Central memory CD8-positive, alpha-beta T cell (primary cell): ENCODE measurements at places on chromosomes 3 and 15.

DNA sequence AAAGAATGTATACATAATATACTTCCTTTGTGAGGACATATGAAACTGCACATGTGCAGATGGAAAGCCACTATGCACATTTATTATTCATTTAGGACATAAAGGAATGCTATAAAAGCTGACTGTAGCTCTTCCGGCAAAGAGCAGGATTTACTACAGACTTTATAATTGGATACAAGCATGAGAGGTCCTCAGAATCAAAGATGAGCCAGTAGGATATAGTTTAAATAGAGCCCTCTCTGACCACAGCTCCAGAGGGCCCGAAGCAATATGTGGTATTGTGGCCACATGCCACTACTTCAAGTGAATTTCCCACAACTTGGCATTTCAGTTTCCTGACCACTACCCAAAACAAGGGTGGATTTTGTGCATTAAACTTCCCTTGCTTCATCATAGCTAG lies 140.9 kb downstream of the ATP8B4 start:
- no peak for DNase-seq

DNA sequence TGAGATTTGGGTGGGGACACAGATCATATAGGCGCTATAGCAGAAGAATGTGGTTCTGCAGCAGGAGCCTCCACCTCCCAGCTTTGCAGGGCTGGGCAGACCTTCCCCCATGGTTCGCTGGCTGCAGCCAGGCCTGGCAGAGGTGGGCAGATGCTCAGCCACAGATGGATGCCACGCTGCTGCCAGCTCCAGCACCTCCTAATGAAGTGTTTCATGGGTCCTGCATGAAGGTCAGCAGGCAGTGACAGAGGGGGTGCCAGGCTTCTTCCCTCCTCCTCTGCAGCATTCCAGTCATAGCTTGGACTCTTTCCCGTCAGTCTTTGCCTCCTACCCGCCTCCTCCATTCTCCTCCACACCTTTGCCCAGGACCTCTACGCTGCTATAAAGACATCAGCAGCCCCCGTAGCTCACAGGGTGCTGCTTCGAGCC lies 85.9 kb downstream of the SLCO3A1 start:
- DNase-seq: no peak

DNA sequence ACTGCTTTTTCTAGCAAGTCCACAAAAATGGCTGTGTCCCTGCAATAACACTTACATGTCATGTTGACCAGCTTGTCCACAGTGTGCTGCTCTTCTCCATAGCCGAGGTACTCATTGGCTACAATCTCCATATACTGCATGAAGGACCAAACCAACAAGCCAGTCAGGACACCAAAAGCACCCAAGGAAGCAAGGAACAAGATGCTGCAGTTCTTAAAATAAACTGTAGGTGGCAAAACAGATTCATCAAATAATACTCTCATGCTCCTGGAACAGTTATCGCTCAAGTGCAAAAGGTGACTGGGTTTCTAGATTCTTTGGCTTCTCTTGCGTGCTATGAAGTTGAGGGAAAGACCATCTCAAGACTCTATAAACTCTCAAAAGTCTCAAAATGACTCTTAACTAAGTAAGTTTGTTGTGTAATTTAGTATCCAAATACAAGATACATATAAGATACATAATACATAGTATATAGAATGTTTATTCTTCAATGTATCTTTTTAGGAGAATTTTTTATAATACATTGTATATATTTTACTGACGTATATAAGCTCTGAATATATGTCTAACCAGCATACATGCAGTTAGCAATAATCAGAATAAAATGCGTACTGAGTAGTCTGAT lies 57.0 kb downstream of the NEK10 start:
- no peak for DNase-seq

GRCh38 chr3:45479621-45480035 lies 91.3 kb downstream of the LARS2 start:
- no peak for DNase-seq

GRCh38 chr3:59758672-59759071 lies 708.8 kb upstream of the CFAP20DC start:
- no peak for DNase-seq

GRCh38 chr3:62238003-62238402 lies 135.3 kb downstream of the FEZF2 start:
- DNase-seq: no peak

GRCh38 chr3:38640661-38641452 lies 8.6 kb downstream of the SCN5A start:
- DNase-seq: no peak

- no peak for DNase-seq
These were observed 888.2 kb downstream of the CADM2 start for GRCh38 chr3:85846940-85847339.

DNA sequence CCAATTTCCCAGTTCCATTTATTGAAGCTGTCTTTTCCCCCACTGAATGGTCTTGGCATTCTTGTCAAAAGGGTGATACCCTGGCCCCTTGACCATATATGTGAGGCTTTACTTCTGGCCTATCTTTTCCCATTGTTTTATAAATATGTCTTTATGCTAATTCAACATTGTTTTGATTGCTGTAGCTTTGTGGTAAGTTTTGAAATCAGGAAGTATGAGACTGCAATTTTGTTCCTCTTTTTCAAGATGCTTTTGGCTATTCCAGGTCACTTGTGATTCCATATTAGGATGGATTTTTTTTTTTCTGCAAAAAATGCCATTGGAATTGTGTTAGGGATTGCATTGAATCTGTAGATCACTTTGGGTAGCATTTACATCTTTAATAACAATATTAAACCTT lies 141.2 kb upstream of the MANF start:
- no peak for DNase-seq

DNA sequence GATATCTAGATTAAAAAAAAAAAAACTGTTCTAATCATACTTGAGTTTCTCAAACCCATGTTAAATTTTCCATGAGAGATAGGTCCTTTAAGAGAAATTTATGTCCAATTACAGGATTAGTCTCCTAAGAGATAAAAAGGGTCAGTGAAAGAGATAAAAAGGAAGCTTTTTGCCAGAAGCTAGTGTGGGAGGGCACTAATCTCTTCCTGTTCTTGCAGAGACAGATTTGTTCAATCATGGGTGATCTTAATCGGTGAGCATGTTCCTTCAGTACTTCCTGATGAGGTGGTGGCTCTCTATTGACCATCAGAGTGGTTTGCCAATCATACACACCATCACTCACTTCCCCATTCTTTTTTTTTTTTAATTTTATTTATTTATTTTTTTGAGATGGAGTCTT lies 16.9 kb upstream of the LPP start:
- DNase-seq: no peak

DNA sequence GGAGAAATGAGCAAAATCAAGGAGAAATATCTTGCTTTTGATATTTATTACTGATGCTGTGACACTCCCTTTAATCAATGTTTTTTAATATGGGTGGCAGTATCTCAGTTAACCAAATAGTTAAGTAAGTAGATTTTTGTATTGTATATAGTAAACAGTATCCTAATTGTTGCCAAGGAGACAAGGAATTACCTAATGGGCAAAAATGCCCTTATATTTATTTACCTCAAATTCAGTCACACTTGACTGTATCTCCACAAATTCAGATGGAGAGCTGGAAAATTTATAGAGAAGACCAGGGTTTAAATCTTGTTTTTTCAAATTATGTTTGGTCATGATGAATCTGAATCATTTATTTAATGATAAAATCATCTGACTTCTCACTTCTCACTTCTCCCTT lies 3.6 kb upstream of the CHD2 start:
- DNase-seq: no peak

- DNase-seq: peak; percentile 9
These were observed 32.4 kb upstream of the SLC6A11 start for GRCh38 chr3:10783360-10784351.

GRCh38 chr3:184198509-184198908 lies 12.5 kb downstream of the ABCF3 start:
- DNase-seq: no peak

DNA sequence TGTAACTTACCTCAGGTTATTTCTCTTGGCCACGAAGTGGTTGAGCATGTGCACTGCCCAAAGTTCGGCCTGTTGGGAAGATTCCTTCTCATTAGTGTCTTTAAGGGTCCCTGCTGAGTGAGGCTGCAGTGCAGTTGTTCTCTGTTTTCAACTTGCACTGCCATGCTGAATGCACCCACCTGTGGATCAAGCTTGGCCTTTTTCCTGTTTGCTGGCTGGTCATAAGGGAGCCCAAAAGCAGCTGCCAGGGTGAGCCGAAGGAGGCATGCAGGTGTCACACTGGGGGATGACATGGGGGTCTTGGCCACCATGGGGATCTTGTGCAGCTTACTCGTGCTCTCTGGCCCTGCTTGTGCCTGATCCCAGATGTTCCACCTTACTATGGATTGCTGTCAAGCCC lies 46.1 kb upstream of the RAF1 start:
- DNase-seq: no peak

GRCh38 chr15:65832549-65833364 lies 36.5 kb upstream of the RAB11A start:
- DNase-seq: peak; percentile 33

- no peak for DNase-seq
These were observed 16.8 kb downstream of the EXOSC7 start for GRCh38 chr3:44992555-44993470.

DNA sequence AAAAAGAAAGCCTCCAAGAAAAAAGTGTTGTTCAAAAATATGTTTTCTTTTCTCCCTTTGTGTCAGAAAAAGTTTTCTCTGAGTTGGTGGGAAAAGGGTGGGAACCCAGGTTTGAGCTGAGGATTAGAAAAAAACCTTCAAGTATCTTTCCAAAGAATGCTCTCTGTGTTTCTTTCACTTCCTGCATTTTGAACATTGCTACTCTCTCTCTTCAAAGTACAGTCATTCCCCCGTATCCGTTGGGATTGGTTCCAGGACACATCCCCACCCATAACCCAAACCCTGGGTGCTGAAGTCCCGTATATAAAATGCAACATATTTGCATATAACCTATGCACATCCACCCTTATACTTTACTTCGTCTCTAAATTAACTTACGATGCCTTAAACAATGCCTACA lies 139.6 kb downstream of the TMCO5A start:
- no peak for DNase-seq

GRCh38 chr3:140469491-140469890 lies 208.4 kb upstream of the TRIM42 start:
- no peak for DNase-seq

DNA sequence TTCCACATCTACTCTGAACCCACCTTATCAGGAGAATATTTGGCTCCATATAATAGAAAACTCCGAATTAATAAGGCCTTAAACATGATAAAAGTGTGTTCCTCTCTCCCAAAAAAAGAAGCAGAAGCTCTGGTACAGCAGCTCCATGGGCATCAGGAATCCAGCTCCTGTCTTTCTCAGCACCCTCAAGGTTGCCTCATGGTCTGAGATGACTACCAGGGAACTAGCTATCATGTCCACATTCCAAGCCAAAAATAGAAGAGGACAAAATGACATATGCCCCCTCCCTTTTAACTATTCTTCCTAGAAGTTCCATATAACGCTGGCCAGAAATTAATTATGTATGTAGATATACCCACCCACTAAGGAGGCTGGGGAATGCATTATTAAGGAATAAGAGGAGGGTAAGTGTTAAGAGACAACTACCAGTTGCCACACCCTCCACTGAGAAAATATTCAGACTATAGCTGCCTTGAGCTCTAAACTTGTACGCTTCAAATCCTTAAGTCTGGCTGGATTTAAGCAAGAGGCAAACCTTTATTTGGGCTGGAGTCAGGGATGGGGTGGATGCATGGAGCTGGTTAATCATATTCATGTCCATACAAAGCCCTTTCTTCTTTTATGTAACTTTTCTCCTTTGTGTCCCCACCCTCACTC lies 35.8 kb upstream of the CTDSPL start:
- no peak for DNase-seq

- DNase-seq: no peak
These were observed 140.5 kb downstream of the LRRK1 start for GRCh38 chr15:101059381-101060341.

GRCh38 chr3:154779571-154779970 lies 300.5 kb upstream of the MME start:
- no peak for DNase-seq

DNA sequence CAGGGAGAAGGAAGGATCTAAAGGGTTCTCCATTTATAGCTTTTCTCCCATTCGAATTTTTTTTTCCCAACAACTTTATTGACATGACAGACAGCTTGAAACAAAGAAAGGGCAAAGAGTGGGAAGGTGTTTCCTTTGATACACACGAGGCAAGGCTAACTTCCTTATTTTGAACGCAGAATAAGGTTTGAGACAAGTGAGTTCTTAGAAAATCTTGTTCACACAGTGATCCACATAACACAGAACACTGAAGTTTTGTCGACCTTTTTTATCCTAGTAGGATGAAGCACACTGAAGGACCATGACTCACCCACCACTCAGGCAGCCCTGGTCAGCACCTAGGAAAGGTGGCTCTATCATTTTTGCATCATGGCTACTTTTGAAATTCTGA lies 425.8 kb upstream of the MDFIC2 start:
- no peak for DNase-seq

- DNase-seq: no peak
These were observed 26.5 kb upstream of the UTS2B start for GRCh38 chr3:191356631-191357439.

DNA sequence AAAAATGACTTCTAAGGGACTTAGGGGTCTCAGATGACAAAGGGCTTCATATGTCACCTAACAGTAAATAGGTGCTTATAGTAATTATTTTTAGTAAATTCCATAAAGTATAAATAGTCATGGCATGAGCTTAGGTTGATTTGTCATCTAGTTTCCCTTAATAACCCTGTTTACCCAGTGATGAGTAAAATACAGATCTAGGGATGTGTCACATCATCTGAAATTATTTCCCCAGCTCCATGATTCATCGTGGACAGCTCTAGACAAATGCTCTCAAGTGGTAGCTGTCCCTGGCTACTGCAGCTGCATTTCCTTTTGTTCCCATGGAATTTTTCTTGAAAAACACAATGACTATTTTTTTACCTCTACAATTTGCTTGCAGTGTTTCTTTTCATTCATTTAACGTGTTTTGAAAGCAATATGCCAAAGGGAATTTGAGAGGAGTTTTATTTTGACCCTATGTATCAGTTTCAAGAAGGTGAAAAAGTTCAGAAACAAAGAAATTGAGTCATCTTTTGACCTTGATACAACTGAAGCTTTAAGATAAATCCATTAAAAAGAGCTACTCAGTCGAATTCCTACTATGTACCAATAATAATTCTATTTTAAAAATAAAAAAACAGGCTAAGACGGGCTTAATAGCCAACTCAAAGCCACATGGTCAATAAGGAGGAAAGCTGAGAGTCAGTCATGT lies 241.6 kb downstream of the KCNMB2 start:
- no peak for DNase-seq

DNA sequence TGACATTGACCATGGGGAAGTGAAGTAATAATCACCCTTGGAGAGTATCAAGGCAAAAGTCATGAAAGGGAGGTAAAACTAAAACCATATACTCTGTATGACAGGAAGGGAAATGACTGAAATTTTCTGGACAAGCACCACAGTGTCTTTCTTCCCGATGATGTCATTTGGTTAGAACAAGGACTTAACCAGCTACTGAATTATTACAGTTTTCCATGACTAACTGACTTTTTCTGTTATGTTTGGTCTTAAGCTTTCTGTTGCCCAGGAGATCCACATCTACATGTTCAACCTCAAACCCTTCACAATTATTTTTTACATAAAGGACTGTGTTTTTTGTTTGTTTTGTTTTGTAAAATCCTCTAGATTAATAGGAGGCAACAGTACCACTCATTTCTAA lies 191.9 kb upstream of the IL12A start:
- no peak for DNase-seq

- no peak for DNase-seq
These were observed 16.6 kb downstream of the EAF1 start for GRCh38 chr3:15443826-15444524.

GRCh38 chr15:70775160-70775559 lies 11.8 kb upstream of the UACA start:
- no peak for DNase-seq
